ENCODE measurements at places on chromosomes 4 and X.

DNA sequence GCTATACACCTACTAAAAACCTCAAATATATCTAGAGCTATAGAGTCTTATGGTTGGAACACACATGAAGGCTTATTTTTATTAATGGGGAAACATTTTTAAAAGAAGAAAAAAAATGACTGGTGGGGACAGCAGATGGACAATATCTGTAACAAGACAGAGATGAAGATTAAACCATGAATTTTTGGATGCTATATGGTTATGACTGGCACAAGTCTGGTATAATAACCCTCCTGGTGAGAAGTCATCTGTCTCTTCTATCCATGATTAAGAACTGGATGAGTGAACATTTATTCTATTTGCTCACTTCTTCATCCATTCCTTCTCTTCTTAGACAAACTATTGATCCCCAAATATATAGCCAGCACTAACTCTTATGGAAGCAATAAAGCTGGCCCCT is 104.4 kb downstream of the EFHC2 start:
- DNase-seq: no peak
- no peaks in the 10 kb centered on the region for H3K36me3 ChIP-seq
- H3K4me3 ChIP-seq: no peak overlapping the region
- no peaks in the 10 kb centered on the region for H3K27me3 ChIP-seq
- H3K27ac ChIP-seq: no peak overlapping the region

GRCh38 chr4:57308301-57308700 is 198.1 kb upstream of the IGFBP7 start:
- H3K4me1 ChIP-seq: no peaks in the 10 kb centered on the region
- DNase-seq: no peak
- no peaks in the 10 kb centered on the region for H3K36me3 ChIP-seq
- no peaks in the 10 kb centered on the region for H3K27me3 ChIP-seq

- H3K4me1 ChIP-seq: no peaks in the 10 kb centered on the region
- H3K4me3 ChIP-seq: no peak overlapping the region
These were observed 609.7 kb downstream of the TLL1 start for GRCh38 chr4:166482758-166483157.

DNA sequence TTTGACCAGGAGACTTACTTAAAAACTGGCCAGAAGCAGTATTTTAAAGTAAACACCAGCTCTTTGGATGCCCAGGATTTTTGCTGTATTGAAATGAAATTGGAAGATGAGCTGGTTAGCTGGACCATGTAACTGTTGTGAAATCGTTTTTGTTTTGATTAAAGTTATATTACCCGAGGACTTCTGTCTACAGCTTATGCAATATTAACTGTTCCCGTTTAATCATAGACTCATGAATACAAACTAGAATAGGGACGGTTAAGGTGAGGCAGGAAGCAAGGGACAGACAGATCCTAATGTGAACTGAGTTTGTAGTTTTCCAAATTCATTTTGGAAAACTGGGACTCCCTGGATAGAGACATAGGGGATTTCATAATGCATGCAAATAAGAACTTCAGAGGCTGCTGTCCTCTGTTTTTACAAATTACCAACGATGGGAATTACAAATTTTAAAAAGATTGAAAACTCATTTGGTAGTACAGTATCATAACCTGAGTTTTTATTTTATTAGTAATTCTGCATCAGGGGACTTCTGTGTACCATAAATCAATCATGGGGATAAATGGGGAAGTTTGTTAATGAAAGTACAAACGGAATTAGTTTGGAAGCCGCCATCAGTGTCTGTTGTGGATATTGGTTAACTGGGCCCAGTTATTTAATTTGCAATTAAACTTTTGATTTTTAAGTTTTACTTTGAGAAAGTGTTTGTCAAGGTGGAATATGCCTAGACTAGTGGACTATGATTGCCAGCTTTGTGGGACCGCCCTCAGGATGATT is 304.4 kb downstream of the AFF2 start:
- DNase-seq: no peak
- H3K4me1 ChIP-seq: no peaks in the 10 kb centered on the region
- H3K36me3 ChIP-seq: no peaks in the 10 kb centered on the region
- H3K27ac ChIP-seq: no peak overlapping the region
- no peaks in the 10 kb centered on the region for H3K27me3 ChIP-seq
- no peak overlapping the region for H3K4me3 ChIP-seq

DNA sequence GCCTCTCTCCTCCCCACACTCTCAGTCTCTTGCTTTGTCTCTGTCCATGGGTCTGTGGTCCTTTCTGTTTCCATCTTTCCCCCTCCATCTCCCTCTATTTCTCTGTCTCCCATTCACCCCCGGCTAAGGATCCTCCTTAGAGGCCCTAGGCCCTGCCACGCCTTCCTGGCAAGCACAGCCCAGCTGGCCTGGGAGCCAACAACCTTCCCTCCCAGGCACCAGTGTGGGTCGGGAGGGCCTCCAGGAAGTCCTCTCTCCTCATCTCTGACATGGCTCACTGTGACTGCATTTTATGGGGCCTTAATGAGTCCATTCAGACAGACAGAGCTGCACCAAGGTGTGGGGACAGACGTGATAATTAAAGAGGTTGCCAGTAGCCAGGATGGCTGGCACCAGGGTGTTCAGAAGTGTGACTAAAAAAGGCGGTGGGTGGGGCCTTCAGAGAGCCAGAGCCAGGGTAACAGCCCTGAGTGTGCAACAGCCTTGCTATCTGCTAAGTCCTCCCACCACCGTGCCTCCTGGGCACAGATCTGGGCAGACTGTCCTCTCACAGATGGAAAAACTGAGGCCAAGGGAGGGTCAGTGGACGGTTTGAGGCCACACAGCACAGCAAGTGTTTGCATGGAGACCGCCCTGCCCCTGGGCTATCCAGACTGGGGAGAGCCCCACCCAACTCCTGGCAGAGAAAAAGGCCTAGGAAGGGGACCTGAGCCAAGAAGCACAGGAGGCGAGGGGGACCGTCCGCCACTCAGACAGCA is 31.5 kb downstream of the BLOC1S4 start:
- no peaks in the 10 kb centered on the region for H3K36me3 ChIP-seq
- peaks cover 12% of the 10 kb centered on the region for H3K4me1 ChIP-seq
- H3K27me3 ChIP-seq: no peaks in the 10 kb centered on the region

All from activated CD8-positive, alpha-beta T cell treated with anti-CD3 and anti-CD28 coated beads for 36 hours (primary cell).